ENCODE measurements at places on chromosomes 7 and 10.
A peak's percentile ranks its signal among the peaks of the same experiment; 100 is the strongest.

GRCh38 chr7:78178319-78178718 lies 379.7 kb downstream of the PHTF2 start:
- DNase-seq, result no peak

DNA sequence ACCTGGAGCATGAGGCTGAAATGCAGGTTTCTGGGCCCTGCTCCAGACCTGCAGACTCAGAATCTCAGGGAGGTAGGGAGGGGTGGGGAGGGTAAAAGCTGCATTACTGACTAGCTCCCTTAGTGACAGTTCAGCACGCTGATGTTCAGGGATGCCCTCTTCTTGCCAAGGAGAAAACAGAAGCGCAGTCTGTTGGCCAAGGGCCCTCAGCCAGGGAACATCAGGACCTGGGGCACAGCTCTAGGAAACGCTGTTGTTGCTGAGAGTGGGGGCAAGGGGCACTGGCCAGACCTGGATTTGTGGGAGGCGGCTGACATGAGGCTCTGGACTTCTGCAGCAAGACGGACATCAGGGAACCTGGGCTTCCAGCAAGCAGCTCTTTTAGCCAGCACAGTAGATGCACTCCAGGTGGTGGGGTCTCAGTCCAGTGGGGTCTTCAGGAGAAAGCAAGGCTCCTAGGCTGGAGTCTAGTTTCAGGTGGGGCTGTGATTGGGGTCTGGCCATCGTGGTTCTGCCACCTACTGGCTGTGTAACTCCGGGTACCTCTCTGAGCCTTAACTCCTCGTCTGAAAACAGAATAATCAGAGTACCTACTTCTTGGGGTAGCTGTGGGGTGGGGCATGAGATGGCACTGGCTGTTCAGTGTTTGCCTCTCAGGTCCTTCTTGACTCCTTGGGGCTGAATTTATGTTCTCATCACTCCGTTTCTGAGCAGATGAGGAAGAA lies 72.9 kb upstream of the PRLHR start:
- DNase-seq, result no peak

DNA sequence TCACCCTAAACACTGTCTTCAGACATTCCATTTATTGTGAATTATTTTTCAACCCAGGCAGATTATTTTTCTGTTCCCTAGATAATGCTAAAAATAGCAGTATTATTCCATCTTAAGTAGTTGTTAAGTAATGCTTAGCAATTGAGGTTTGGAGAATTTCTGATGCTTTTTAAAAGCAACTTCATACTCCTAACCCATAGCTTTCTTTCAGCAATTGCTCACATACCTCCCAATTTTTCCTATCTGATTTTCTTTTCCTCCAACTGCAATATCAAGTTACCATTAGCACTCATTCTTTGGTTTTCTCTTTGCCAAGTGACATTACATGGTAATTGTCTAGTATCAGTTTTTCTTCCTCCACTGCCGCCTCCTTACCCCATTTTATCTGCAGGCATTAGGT lies 104.7 kb downstream of the GPR85 start:
- DNase-seq, result no peak

DNA sequence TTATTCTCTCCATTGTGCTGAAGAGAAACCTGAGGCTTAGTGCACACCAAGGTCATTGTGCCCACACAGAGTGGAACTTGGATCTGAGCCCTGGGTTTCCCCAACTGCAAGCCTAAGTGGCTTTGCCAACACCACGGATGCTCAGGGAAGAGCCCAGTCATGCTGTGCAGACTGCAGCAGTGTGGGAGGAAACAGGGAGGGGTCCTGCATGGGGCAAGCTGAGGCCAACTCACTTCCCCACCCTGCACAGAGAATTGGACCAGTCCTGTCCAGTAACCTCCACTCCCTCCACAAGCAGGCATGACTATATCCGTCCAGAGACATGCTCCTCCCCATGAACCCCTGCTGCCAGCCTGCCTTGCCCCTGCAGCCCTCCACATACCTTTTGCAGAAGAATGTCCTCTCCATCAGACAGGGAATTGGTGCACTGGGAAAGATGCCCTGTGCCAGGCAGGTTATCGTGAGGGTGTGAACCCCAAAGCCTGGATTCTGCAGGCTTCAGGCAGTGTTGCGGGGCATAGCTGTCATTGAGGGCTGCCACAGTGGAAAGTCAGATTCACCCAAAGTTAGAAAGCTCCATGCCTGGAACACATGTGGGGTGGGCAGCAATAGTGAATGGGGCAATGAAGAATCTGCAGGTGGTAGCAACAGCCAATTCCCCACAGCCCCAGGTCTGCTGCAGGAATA lies 44.9 kb downstream of the DRGX start:
- DNase-seq, result no peak

GRCh38 chr10:51640120-51640819 lies 59.1 kb downstream of the CSTF2T start:
- no peak for DNase-seq

GRCh38 chr7:42055171-42055570 lies 181.8 kb downstream of the GLI3 start:
- no peak for DNase-seq

- peak; percentile 75 for DNase-seq
Observed at GRCh38 chr10:62817766-62818425, 1.7 kb upstream of the EGR2 start.

DNA sequence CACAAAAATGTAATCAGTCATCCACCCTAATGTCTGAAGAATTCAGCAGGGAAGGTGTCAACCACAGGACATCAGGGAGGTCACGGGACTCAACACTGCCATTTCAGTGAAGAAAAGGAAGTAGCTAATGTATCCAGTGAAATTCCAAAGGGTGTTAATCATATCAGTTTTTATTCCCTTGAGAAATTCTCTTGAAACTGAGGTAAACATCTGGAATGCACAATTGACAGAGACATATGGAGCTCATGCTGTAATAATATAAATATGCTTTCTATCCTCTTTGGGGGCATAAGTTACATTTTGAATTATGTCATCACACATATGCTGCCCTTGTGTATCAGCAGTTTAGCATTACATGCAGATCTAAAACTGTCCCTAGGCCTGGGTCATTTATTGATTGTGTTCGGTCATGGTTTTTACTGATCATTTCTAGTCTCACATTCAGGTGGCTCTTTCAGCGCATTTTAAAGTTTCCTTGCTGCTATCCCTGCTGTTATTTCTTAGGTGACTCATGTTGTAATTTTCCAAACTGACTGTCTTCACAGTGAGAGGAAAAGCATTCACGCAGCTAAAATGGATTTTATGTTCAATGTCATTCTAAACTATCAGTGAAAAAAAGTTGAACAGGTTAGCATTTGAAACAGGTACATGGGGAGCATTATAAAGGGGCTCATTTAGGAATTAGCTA lies 273.9 kb downstream of the TSPAN12 start:
- DNase-seq, result no peak

DNA sequence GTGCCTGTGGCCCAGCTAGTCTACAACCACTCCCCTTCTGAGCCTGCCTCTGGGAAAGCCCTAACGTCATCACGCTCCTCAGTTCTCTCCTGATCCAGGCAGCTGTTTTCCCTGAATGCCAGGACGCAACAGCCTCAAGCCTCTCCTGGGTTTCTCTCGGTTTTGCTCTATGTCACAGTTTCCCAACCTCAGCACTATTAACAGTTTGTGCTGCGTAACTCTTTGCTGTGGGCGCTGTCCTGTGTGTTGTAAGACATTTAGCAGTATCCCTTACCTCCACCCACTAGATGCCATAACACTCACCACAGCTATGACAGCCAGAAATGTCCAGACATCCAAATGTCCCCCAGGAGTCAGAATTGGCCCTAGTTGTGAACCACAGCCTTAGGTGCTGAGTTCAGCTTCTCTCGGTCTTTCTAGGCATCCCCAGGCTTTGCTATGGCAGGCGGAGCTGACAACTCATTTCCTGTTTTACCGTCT lies 226.3 kb upstream of the NPVF start:
- peak; percentile 11 for DNase-seq

- DNase-seq, result no peak
Observed at GRCh38 chr10:114724716-114725106, 66.6 kb upstream of the ABLIM1 start.

DNA sequence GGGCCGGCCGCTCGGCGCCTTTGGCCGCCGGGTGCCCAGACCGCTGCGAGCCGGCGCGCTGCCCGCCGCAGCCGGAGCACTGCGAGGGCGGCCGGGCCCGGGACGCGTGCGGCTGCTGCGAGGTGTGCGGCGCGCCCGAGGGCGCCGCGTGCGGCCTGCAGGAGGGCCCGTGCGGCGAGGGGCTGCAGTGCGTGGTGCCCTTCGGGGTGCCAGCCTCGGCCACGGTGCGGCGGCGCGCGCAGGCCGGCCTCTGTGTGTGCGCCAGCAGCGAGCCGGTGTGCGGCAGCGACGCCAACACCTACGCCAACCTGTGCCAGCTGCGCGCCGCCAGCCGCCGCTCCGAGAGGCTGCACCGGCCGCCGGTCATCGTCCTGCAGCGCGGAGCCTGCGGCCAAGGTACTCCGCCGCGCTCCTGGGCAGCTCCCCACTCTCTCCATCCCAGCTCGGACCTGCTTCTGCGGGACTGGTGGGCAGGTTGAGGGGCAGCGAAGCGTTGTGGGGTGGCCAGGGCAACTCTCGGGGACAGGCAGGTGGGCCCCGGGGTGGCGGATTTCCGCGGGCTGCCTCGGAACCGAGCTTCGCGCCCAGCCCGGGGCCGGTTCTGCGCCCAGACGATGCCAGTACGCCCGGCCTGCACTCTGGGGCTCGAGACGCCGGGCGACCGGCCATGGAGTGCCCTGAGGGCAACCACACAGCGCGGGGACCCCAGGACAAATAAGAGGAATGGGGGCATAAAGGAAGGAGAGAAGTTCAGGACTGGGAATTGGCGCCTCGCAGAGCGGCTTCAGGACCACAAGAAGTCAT lies 578 bp downstream of the HTRA1 start:
- DNase-seq, result no peak

GRCh38 chr10:69712342-69712741 lies 82.3 kb downstream of the FAM241B start:
- no peak for DNase-seq

DNA sequence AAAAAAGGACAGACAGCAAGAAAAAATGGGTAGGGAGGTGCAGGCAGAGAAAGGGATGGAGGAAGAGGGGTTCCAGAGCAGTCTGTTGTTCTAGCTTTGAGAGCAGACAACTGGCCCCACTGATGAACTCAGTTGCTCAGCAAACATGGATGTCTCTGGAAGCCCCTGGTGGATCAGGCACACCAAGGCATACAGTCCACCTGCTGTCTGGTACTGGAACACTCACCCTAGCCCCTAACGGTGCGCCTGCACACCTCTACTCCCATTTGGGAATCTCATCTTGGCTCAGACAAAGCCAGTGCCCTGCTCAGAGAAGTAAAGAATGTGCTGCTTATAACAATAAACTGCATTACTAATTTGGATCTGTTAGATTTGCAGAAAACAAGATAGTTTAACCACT lies 7.7 kb downstream of the MACROH2A2 start:
- DNase-seq, result no peak

- no peak for DNase-seq
Observed at GRCh38 chr10:34181553-34182300, 633.4 kb downstream of the PARD3 start.

- DNase-seq, result no peak
Observed at GRCh38 chr7:150969475-150969874, 8.6 kb downstream of the KCNH2 start.

- DNase-seq, result no peak
Observed at GRCh38 chr7:17166824-17167379, 131.6 kb upstream of the AHR start.

GRCh38 chr7:77651575-77652162 lies 44.6 kb upstream of the RSBN1L start:
- no peak for DNase-seq

DNA sequence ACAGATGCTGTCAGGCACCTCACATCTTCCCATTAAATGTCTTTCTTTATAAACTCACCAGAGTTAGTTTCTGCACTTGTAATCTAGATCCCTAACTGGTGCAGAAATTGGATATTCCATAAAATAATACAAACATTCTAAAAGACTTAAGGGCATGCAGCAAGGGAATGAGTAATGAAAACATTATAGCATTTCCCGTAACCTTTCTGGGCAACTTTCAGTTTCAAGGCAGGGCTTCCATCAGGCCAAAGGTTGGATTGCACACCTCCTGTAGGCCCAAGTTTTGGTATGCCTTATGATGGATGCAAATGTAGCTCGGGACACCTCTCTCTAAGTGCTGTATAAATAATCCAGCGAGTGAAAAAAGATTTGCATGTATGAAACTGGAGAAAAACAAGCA lies 129.9 kb upstream of the LYZL2 start:
- no peak for DNase-seq

DNA sequence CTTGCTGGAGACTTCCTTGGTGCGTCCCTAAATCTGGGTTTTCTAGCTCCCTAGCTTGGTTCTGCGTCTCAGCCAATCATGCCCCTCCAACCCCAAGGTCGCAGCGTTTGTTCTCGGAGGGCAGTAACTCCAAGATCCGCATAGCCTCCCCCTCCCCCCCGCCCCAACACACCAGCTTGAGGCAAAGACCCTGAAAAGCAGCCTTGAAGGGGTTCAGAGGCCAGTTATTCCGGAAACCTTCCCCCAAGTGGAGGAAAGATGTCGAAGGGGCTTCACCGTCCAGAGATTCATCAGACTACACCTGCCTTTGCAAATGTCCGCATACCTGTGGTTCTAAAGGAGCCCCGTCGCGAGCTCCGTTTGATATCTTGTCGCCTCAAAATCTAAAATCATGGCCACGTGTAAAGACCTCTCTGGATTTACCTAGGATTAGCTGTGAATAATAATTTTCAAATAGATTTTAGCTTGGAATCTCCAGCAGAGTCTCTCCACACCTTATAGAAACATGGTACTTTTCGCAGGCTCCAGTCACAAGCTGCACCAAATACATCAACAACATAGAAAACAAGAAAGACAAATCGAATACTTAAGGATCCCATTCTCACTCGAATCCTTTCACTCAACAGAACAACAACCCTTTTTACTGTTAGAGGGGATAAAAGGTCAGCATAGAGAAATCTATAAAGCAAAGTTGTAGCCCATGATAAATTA lies 7.9 kb downstream of the DLX6 start:
- no peak for DNase-seq

- no peak for DNase-seq
Observed at GRCh38 chr10:22891797-22892196, 36.1 kb upstream of the ARMC3 start.

GRCh38 chr7:18940593-18941134 lies 176.8 kb downstream of the TWIST1 start:
- no peak for DNase-seq

GRCh38 chr7:17758008-17758407 lies 182.3 kb downstream of the SNX13 start:
- DNase-seq, result no peak
